EH (cell line): ENCODE measurements at places on chromosomes 11 and 22.

GRCh38 chr11:74417379-74417804 lies 19.2 kb upstream of the PGM2L1 start:
- peak; percentile 56 for DNase-seq

GRCh38 chr11:133541021-133541719 lies 8.9 kb upstream of the OPCML start:
- no peak for DNase-seq

DNA sequence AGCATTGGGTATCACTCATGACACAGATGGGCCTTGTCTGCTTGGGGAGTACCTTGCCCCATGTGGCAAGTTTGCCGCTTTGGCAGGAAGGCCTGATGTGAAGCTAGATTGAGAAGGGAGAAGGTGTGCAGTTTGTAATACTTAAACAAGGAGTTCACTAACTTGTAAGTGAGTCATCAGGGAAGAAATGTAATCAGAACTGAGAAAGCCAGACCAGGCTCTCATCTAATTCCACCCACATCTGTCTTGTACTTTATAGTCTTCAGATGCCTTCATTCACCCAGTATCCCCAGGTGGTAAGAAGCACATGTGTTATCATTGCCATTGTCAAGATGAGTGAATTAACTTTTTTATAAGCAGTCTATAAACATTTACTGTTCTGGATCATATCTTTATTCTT lies 116.0 kb upstream of the DDI1 start:
- peak; percentile 23 for DNase-seq

GRCh38 chr22:29457730-29458129 lies 19.3 kb downstream of the RFPL1 start:
- peak; percentile 58 for DNase-seq

DNA sequence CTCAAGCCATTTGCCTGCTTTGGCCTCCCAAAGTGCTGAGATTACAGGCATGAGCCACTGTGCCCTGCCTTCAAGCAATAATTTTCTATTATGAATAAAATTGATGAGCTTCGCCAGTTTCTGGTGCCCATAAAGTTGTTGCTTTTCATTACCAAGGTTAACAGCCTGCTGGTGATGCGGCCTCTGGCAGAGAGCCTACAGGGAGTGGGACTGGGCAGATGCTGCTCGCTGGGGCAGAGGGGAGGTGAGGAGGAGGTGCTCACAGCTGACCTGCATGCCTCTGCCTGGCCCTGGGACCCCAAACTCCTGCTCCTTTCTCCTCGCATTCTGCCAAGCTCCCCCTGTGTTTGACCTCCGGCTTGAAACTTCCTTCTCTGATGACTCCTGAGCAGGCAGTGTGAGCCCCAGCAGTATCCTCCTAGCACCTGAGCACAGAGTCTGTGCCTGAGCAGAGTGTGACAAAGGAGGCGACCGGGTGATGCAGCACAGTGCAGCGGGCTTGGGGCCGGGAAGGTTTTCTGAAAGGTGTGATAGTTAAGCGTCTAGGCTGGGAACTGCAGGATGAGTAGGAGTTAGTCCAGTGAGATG lies 56.1 kb upstream of the B3GAT1 start:
- no peak for DNase-seq

GRCh38 chr11:9874466-9874865 lies 210.6 kb downstream of the SWAP70 start:
- no peak for DNase-seq

GRCh38 chr22:42214633-42215415 lies 55.6 kb downstream of the TCF20 start:
- DNase-seq: no peak

DNA sequence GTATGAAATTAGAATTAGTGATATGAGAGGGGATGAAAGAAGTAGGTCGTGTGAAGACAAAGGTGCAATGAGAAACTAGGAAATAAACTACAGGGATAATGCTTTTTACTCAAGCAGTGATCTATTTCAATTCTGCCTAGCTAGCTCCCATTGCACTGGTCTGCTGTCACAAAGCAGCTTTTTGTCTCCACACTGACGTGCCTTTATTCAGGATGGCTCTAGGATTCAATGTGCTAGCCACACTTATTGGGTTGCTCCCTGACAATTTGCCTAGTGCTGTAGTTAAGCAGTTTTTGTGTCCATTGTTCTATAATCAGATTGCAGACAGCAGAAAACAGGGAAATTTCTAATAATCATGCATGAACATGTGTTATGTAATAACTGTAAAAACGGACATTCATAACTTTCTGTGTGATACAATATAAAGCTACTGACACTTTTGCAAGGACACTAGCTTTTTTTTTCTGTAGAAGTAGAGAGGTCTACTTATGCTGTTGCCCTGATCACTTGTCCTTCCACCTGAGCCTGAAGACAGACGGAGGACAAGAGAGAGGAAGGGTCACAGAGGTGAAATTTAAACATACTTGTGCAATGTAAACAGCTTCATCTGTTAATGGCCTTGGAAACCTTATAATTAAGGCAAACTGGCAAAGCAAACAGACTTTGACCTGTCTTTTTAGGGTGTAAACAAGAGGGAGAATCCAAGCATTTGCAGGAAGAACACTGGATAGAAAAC lies 269.6 kb downstream of the LRRC4C start:
- DNase-seq: no peak

DNA sequence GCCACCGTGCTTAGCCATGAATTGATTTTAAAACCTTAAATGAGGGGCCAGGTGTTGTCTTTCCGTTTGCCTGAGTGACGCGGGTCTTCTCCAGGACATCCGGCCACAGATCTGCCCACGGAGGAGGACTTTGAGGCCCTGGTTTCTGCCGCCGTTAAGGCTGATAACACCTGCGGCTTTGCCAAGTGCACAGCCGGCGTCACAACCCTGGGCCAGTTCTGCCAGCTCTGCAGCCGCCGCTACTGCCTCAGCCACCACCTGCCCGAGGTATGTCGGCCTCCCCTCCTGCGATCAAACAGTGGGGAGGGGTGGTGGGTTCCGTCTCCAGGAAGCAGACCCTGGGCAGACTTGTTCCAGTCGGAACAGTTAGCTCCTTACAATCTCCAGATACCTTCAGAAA lies 34.4 kb downstream of the IGHMBP2 start:
- DNase-seq: no peak

DNA sequence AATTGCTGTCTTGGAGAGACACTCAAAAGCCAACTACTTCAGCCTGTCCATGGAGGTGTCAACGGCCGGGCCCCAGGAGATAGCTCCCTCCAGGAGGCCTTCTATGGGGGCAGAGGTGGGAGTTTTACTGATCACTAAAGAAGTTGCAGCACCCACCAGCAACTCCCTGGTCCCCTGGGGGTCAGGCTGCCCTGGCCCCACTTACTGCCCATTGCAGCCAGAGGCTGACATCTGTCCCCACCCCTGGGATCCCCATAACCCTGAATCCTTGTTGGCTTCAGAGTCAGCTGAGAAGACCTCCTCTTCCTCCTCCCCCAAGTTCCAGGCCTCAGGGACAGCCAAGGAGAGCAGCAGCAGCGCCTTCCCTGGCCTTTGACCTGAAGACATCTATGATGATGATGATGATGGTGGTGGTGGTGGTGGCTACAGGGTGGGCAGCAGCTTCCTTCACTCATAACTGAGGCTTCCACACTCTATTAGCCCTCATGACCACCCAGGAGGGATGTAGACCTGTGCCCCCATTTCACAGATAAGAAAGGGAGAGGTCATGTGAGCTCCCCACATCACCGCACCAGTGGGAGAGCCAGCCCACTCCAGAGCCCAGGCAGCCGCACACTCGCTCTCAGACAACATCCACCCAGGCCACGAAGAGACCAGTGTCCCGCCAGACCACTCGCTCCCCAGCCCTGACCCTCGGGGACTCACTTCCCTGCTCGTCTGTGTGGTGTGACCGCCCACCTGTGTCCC lies 43.8 kb upstream of the FGF3 start:
- DNase-seq: no peak

GRCh38 chr11:130217133-130218031 lies 57.8 kb downstream of the ST14 start:
- no peak for DNase-seq

GRCh38 chr11:116603728-116604323 lies 169.0 kb downstream of the BUD13 start:
- no peak for DNase-seq

GRCh38 chr11:69594481-69594880 lies 46.5 kb upstream of the CCND1 start:
- no peak for DNase-seq

- DNase-seq: no peak
Observed at GRCh38 chr11:117838901-117839300, 14.4 kb upstream of the FXYD2 start.
